Large intestine (tissue), 12 donors: ENCODE measurements at places on chromosomes 6 and 20. TPM values are rescaled to one million over a fixed set of nuclear protein-coding genes. Genes with fewer than 3 reads are reported as not detected.

DNA sequence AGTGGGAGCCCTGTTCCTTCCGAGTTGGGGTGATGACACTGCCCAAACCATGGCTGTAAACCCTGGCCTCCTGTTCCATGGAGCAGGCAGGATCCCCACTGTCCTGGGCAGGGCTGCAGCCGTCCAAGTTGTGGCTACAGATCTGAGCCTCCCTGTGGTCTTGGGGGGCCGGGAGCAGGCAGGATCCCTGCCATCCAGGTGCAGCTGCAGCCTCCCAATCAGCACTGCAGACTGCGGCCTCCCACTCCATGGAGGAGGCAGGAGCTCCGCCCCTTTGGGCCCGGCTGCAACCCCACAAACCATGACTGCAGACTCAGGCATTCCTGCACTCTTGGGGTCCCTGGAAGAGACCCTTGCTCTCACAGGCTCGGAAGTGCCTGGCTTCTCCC is 872.1 kb upstream of the GJE1 start:
- DNase-seq = no peak

- DNase-seq = no peak
Observed at GRCh38 chr6:136228814-136229213, 21.3 kb downstream of the MTFR2 start.

The PRR18 gene
- 11.3 TPM for polyA plus RNA-seq

GRCh38 chr6:157880534-157880933 is 57.5 kb downstream of the SNX9 start:
- DNase-seq = no peak
